ENCODE measurements at places on chromosomes 7 and 10. TPM values are rescaled to one million over a fixed set of nuclear protein-coding genes. Genes with fewer than 3 reads are reported as not detected.

DNA sequence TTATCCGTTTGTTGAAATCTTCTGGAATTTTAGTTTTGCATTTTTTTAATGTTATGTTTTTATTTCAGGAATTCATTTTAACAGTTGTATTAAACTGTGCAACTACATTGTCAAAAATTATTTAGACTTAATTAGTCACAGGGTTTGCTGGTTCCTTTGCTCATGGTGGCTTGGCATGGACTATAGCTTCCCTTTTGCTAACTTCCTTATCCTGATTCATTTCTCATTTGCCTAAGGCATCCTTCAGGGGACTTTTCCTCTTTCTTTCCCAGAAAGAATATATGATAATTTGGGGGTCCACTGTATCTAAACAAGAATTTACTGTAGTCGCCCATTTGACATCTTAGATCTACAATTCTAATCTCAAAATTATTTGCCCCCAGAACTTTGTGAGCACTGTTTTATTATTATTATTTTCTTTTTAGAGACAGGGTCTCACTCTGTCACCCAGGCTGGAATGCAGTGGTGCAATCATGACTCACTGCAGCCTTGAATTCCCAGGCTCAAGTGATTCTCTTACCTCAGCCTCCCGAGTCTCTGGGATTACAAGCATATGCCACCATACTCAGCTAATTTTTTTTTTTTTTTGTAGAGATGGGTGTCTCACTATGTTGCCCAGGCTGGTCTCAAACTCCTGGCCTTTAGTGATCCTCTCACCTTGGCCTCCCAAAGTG lies 13.9 kb downstream of the FIGNL1 start:
- no peak for DNase-seq

DNA sequence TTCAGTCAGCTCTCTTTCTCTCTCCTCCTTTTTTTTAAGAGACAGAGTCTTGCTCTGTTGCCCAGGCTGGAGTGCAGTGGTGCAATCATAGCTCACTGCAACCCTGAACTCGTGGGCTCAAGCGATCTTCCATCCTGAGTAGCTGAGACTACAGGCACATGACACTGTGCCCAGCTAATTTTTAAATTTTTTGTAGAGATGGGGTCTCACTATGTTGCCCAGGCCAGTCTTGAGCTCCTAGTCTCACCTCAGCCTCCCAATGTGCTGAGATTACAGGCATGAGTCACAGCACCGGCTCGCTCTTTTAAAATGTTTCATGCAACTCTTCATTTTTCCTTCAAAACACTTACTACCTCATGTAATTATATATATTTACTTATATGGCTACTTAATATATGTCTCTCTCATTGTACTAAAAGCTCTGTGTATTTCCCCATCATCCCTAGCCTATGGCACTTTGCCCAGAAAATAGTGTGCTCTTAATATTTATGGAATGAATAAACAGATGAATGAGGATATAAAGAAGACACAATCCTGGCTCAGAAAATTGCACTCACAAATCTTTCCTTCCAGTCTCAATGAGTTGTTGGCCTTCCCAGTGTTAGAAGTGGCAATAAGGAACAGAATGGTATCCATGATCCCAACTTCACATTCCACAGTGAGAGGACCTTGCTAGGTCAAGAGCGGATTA lies 33.9 kb downstream of the EBLN1 start:
- peak; percentile 10 for DNase-seq

DNA sequence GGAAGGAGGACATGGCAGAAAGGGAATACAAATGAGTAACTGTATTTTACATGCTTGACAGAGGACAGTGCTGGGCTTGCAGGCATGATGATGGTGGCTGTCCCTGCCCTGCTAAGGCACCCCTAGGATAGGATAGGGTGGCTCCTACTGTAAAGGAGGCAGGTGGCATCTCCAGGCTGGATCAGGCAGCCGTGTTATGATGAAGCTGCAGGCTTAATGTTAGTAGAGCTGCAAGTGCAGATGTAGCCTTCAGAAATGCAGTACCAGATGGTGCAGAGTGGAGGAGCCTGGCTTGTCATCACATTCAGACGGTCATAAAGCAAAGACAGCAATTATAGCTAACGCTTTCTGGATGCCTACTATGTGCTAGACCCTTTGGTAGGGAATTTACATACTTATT lies 287.9 kb upstream of the PODXL start:
- DNase-seq = no peak

DNA sequence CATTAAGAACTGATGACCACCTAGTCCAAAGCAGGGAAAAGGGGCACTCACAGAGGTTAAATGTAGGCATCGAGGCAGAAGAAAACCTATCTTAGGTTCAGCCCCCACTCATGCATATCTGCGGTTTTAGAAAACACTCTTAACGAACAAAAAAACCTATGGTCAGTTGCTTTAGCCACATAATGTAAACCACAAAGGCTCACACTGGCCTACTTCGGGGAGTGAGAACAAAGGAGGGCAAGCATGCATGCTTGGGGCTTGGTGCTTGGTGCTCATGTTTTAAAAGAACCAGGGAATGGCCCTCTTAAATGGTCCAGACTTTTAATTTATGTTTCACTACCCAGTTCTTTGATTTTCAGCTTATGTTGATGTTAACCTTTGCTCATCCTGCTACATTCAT lies 14.2 kb downstream of the INSYN2A start:
- no peak for DNase-seq

DNA sequence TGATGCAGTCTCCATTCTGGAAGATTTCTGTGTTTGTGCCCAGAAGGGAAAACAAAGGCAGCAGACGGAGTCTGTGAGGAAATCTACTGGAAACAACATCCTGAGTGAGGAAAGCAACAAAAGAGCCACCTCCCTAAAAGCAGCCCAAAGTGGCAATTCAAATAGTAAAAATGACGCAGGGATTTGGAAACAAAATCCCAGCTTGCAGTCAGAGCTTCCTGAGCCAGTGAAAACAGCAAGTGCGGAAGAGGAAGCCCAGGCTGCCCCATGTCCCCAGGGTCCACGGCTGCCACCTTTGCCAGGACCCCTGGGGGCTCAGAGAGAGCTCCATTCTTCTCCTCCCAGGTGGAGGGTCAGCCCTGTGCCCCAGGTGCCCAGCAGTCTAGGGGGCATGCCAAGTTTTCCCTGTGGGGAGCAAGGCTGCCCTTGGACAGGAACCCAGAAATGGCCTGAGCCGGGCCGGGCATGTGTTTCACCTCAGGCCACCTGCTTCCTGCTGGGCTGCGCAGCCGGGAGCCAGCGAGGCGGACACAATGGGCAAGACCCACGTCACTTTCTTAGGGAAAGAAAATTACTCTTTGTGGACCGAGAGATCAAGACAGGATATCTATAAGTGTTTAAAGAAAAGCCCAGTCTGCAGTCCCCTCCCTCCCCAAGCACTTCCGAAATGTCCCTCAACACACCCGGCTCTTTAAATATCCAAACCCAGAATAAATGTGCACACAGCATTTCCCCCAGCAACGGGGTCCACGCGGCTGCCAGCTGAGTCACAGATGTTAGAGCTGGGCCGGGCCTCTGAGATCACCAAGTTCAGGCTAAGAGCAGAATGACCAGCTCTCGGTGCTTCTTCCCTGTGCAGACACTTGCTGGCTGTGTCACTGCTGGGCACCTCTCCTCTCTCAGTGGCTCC lies 231.1 kb downstream of the ARHGAP12 start:
- DNase-seq = peak; percentile 48

GRCh38 chr7:2309889-2310331 lies 4.3 kb downstream of the SNX8 start:
- DNase-seq = peak; percentile 74

- peak; percentile 24 for DNase-seq
Measured at GRCh38 chr10:110269374-110270318, 35.1 kb downstream of the SMNDC1 start.

GRCh38 chr10:96325719-96326373 lies 21.6 kb downstream of the DNTT start:
- DNase-seq = no peak

- DNase-seq = no peak
Measured at GRCh38 chr7:153399554-153399940, 640.0 kb downstream of the ACTR3B start.

Gene KCND2
- 2.6 TPM for total RNA-seq

- DNase-seq = no peak
Measured at GRCh38 chr10:27413831-27414348, 90.2 kb upstream of the RAB18 start.

- no peak for DNase-seq
Measured at GRCh38 chr10:110350812-110351211, 46.1 kb upstream of the SMNDC1 start.

DNA sequence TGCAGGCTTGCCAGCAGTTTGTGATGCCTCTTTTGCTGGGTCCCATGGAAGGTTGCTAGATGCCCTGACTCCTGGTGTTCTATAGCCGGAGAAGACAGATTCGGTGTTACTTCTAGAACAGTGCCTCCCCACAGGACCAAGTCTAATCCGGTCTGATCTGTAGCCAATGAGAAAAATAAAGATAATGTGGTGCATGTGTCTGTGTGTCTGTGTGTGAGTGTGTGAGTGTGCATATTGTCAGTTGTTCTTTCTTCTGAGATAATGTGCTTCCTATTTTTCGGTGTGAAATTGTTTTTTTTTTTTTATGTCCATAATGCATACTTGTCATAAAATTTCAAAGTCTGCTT lies 29.7 kb upstream of the ZNRF2 start:
- no peak for DNase-seq

Gene TFEC
- total RNA-seq = 34.8 TPM

DNA sequence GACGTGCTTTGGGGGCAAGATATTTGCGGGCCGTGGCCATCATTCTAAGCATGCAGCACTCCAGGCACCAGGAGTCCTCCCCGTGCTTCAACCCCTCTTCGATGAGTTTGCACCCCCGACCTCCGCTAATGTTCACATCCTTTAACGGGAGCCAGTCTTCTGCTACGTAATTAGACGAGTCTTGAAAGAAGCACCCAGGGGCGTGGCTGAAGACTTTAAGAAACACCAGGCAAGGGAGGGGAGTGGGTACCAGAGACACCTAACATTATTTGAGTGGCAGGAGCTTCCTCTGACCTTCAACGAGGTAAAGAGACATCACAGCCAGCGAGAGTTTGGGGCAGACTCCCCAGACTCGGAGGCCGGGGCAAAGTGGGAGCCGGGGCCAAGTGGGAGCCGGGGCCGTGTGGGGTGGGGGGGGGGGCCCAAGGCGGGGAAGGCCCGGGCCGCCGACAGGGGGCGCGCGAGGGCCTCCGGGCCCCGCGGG lies 31.1 kb upstream of the TOMM7 start:
- no peak for DNase-seq

- DNase-seq = peak; percentile 75
Measured at GRCh38 chr7:139016931-139017511, 18.8 kb downstream of the ZC3HAV1L start.

DNA sequence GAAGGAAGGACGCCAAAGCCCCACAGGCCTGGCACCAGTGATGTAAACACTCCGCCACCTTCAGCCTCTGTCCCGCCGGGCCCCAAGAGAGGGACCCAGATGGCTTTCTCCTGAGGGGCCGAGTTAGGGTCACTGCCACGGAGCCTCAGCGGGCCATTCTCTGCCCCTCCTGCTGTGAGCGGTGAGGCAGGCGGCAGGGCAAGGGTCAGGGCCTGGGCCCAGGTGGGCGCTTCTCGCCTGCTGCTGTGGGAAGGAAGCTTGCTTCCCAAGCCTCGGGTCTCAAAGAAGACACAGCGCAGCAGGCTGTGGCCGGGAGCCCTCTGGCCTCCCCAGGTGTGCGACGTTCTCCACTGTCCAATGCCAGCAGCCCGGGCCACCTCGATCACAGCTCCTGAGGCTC lies 84.8 kb downstream of the PROSER2 start:
- no peak for DNase-seq

Gene ENKUR
- 1.4 TPM for total RNA-seq

DNA sequence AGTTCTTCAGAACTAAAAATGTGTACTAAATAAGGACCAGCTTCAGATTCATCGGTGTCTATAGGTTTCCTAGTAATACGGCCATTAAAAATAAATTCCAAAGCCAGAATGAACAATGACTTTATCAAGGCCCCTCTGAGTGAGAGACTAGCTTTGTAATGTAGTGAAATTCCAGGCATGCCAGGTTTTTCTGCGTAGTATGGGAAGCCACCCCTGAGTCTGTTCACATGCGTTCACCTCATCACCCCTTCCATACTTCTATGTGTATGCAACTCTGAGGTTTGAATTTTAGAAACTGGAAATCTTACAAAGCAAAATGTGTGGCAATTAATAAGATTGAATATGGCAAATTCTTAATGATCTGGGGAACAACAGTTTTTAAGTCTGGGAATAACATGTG lies 24.5 kb downstream of the RNF32 start:
- DNase-seq = no peak

- DNase-seq = no peak
Measured at GRCh38 chr10:127977357-127978009, 70.6 kb downstream of the PTPRE start.

DNA sequence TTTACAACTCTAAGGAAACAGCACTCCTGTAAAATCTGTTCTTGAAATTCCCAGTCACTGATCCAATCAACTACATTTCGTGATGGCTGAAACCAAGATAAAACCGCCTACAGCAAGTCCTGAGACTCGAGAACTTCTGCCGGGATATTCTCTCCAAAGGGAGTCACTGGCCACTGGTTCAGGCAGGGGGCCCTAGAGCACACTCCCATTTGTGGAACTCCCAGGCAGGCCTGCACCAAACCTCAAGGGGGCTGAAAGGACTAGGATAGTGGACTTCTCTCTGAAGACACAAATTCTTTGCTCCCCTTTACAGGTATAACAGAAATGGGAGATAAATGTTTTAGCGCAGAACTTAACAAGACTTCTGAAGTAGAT lies 16.3 kb downstream of the CYTH3 start:
- no peak for DNase-seq

Gene ICA1
- 32.9 TPM for total RNA-seq
